ENCODE measurements at places on chromosomes 2 and 18.
A peak's percentile ranks its signal among the peaks of the same experiment; 100 is the strongest.

DNA sequence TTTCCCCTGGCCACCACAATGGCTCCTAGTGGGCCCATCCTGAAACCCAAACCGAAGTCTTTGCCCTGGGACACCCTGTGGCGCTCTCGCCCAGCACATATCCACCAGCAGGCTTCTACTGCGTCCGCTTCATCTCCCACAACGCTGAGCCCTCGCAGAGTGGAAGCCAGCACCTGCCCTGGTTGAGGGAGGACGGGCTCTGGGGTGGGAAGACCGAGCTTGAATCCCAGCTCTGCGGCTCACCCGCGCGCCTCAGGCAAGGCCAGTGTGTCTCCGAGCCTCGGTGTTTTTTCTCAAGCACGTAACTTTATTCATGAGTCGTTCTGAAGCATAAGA is 15.6 kb downstream of the KLF11 start:
- no peak for DNase-seq

- DNase-seq, result no peak
These were observed 5.2 kb upstream of the EN1 start for GRCh38 chr2:118852605-118853128.

GRCh38 chr2:74025971-74026612 is 41.4 kb downstream of the TET3 start:
- no peak for DNase-seq

DNA sequence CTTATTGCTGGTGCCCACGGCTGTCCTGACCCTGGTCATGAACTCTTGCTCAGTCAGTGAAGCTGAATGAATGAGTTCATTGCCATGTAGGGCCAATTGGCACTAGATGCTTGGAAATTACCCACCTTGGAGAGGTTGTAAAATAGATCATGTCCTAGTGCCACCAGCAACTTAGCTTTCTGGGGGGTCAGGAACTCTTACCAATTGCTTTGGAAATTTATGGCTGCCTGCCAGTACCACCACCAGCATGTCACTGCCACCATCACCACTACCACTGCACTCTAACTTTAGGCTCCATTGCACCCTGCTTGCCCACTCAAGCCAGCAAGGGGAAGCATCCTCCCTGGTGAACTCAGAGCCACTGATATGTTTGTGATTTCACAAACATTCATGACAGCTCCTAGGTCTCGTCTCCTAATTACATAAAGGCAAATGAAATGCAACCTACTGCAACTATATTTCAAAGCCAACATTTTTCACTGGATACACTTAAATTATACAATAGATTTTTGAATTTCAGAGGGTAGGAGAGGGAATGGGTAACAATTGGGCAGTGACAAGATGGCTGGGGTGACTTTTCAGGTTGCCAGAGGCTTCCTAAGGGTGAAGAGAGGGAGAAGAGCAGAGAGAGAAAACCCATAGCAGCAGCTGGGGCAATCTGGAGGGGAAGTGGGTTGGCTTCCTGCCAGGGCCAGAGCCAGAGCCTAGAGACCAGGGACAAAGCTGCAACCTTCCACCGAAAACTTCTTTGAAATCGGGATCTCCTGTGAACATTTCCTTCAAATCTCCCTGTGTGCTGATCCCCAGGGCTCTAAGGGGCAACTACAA is 3.5 kb upstream of the EMILIN1 start:
- no peak for DNase-seq

GRCh38 chr18:58796220-58796619 is 68.5 kb upstream of the ZNF532 start:
- DNase-seq, result no peak

GRCh38 chr2:203951366-203951902 is 14.9 kb downstream of the ICOS start:
- DNase-seq, result no peak

GRCh38 chr18:12470382-12471075 is 62.8 kb downstream of the PRELID3A start:
- peak; percentile 24 for DNase-seq

Measured in epithelial cell of prostate (primary cell).